ENCODE measurements at places on chromosomes 5 and 9.

GRCh38 chr5:133356396-133356983 lies 255.9 kb downstream of the FSTL4 start:
- DNase-seq: no peak

DNA sequence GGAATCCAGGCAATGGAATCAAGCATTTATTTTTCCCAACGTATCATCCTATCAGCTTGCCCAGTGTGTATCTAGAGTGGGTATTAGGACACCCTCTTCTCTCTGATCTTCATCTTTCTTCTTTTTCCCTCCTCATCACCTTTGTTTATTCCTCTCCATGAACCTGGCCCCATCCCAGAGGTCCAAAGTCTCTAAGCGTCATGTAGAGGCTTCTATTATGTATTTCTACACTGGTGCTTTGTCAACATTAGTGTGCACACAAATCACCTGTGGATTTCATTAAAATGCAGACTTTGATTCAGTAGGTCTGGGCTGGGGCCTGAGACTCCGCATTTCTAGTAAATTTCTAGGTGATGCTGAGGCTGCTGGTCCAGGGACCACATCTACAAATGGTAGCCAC lies 19.8 kb upstream of the PIP5K1B start:
- DNase-seq: no peak

- DNase-seq: no peak
Measured at GRCh38 chr5:109805883-109806282, 116.2 kb downstream of the MAN2A1 start.

GRCh38 chr9:88578121-88579049 lies 43.4 kb downstream of the NXNL2 start:
- DNase-seq: peak; percentile 64

- DNase-seq: no peak
Measured at GRCh38 chr5:120304663-120305062, 159.4 kb upstream of the PRR16 start.

GRCh38 chr5:9202636-9203035 lies 343.2 kb downstream of the SEMA5A start:
- DNase-seq: no peak

- no peak for DNase-seq
Measured at GRCh38 chr9:134060546-134060945, 7.3 kb downstream of the BRD3 start.

GRCh38 chr9:94140791-94141790 lies 56.8 kb downstream of the PTPDC1 start:
- DNase-seq: no peak

DNA sequence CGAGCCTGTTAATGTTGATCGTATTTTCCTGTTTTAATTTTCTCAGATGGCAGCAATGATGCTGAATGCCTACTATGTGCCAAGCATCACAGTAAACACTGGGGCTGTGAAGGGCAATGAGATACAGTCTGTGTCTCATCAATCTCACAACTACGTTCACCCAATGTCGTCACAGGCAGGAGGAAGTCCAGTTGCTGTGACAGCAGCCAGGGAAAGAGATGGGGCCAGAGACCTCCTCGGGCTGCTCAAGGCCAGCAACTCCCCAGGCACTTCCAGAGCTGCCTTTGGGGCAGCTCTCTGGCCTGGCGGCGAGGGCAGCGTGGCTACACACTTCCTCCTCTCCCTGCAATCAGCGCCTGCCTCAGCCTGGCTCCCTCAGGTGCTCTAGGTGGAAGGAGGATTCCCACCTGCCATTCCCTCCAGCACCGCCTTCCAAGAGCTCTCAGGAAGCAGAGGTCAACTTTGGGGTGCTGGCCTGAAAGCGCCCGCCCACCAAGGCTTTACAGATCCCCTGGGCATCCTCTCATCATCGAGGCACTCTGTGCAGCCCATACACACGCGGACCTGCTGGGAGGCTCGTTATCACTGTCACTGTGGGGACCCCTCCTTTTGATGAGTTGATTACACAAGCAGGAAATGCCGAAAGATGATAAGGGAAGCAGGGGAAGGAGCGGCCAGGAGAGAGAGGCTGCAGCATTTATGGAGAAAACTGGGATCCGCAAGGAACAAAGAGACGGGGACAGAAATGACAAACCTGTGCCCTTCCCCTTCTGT lies 159.2 kb downstream of the ZDHHC21 start:
- no peak for DNase-seq

GRCh38 chr5:170223360-170223759 lies 9.4 kb upstream of the C5orf58 start:
- DNase-seq: no peak

DNA sequence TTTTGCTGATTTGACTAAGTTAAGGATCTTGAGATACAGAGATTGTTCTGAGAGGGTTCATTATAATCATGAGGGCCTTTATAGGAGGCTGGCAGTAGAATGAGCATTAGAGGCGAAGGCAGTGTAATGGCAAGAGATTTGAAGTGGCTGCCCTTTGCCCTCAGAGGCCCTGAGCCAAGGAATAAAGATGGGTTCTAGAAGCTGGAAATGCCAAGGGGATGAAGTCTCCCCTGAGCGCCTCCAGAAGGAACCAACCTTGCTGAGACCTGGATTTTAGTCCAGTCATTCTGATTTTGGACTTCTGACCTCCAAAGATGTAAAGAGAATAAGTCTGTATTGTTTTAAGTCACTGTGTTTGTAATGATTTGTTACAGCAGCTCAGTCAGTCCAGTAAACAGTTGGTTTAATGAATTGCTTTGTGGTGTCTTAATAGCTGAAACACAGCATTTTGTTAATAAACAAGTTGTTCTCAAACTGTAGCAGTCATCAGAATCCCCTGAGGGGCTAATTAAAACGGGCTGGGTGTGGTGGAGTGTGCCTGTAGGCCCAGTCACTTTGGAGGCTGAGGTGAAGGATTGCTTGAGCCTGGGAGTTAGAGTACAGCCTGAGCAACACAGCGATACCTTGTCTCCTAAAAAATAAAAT lies 23.2 kb downstream of the GLRX start:
- DNase-seq: no peak

- no peak for DNase-seq
Measured at GRCh38 chr5:76408104-76408654, 5.1 kb downstream of the IQGAP2 start.

GRCh38 chr5:139849942-139850341 lies 54.3 kb downstream of the PSD2 start:
- DNase-seq: no peak

DNA sequence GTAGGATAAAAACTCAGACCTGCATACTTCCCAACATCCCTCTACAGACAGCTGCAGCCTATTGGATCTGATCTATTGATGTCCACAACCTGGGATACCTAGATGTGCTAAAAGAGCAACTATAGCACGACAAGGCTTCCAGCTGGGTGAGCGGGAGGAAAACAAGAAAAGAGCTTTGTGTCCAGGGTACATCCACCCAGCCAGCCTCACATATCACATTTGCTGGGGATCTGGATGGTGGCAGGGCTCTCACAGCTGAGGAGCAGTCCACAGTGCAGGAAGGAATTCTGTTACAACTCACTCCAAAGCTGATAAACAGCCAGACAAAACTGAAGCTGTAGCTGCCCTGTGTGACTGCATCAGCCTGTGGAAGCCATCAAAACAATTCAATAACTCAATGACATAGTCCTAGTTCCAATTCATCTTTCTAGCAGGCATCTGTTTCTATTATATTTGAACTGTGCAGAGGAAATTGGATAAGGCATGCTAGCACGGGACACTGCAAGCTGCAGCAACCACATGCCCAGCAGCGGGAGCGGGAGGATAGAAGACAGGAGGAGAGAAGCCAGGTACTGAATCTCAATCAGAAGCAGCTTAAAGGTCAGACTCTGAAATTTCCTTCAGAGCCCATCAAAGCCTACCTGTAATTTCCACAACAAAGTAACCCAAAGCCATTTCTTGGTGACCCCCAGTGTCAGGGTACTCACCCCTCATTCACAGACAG lies 45.0 kb downstream of the MED10 start:
- no peak for DNase-seq

GRCh38 chr5:112418659-112419163 lies 366 bp downstream of the EPB41L4A start:
- no peak for DNase-seq

DNA sequence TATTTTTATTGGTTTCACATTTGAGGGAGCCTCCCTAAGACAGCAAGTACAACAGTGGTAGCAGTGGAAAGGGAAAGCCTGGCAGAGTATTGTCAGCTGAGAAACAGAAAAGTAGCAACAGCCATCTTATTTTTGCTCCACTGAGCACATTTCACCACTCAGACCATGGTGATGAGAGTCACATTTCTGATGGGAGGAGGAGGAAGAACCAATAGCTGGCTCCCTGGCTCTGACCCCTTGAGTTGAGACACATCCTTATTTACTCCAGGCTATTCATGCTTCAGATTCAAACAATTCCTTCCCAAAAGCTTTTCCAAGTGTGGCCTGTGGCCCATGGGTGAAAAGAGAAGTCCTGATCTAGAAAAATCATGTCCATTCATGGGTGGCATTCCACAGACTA lies 236.3 kb downstream of the ARHGAP26 start:
- no peak for DNase-seq

DNA sequence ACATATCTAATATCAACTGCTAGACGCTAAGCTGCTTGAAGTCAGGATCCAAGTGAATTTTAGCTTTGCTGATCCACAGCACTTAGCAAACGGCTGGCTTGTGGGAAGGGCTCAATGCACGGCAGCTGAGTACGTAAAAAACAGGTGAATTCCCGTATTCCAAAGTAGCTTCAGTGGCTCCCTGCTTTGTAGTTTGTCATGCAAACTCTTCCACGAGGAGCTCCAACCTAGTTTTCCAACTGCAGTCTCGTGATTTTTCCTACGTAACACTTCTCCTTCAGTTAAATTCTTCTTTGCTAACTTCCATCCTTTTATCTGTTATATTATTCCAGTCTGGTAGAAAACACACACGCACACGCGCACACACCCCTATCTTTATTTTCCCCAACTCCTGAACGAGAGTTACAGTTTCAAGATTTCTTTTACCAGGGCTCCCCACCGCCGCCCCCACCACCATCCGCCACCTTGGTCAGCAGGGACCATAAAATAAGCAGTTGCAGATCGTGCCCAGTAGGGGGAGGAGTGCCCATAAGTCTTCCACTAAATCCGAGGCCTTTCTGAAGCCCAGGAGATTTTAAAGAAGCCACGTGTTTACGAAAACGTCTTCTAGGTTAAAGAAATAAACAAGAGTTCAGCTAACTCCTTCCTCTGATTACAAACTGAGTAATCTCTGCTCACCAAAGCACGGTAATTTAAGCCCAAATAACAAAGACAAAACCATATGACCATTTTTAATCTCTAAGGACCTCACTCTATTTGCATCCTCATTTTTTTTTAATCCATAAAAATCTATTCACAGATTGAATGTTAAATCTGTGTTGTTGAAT lies 34.8 kb upstream of the TRIO start:
- DNase-seq: peak; percentile 47

DNA sequence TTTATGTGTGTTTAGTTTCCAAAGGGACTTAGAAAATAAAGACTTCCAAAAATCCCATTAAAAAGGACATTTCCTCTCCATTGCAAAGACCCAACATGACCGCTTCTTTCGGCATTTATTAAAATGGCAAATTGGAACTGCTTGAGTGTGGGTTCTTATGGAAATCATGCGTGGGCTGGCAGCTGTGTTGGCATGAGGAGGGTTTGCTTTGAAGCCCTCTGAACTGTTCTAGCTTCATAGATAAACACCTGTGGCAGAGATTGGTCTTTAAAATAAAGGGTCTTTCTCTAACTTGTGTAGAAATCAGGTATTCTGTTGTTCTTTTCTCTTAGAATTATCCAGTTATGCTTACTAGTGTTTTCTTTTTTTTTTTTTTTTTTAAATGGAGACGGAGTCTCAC lies 55.9 kb upstream of the TEX48 start:
- no peak for DNase-seq

DNA sequence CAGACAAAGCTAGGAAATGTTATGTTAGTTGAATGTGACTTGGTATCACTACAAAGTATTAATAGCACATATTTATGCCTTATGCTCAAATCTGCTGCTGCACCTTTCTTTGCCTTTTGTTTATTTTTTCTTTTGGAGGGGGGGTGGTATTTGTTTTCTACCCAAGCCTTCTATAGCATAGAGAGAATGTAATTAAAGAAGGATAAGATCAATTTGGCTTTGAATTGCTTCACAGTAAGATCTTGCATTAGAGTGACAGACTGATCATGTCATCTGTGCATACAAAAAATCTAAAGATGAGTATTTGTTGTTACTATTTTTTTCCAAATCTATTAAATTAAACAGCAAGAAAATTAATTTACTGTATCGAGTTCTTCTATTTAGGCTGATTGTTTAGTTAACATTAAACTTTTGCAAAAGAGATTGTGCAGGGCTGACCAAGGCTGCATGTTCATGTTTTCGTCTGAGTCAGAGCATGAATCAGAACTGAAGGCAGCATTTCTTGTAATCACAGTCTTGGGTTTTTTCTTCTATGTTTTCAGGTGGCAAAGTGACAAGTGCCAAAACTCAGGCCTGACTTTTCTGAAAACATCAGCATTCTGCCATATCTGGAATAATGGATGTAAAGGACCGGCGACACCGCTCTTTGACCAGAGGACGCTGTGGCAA lies 1007.1 kb upstream of the WWC1 start:
- DNase-seq: no peak

DNA sequence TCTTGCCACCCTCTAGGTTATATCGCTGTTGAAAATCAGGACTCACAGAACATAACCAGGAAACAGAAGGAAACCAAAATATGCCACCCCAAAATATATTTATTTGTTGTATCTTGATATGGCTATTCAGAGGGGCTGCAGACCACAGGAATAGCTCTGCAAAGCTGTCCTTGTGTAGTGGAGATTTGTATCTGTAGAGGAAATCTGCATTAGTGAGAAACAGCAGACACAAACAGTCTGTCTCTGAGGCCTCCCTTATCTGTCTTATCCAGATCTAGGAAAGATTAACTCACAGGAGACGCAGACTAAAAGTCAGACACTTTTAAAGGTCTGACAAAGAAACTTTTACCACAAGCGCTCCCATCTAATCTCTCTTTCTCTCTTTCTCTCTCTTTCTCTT lies 54.1 kb upstream of the CEMIP2 start:
- no peak for DNase-seq

DNA sequence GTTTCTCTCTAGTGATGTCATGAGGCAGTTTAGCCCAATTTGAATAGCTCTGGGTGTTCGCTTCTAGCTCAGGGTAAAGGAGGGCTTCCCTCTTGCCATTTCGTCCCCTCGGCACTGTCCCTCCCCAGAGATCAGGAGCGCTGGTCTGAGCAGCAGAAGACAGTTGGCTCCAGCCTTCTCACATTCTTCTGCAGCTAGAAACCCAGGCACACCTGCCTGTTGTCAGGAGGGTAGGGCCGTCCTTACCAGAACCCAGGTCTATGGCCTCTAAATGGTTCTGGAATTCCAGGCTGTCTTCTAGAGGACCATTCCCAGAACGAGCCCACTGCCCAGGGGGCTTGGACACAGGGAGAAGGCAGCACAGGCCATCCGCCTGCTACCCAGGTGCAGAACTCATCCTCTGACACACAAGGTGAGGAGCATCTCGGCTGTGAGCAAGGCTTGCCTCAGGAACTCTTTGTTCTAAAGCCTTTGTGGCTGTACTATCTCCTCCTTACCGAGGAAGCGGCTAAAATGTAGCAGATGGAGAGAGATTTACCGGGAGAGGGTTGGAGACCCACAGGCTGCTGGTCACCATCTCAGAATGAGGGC lies 255.6 kb upstream of the IRX2 start:
- DNase-seq: no peak

All from activated gamma-delta T cell treated with Interleukin-2 at 50 U/mL for 16 hours (primary cell).